CD4-positive, alpha-beta T cell (primary cell): ENCODE measurements at places on chromosomes 1 and 21.

DNA sequence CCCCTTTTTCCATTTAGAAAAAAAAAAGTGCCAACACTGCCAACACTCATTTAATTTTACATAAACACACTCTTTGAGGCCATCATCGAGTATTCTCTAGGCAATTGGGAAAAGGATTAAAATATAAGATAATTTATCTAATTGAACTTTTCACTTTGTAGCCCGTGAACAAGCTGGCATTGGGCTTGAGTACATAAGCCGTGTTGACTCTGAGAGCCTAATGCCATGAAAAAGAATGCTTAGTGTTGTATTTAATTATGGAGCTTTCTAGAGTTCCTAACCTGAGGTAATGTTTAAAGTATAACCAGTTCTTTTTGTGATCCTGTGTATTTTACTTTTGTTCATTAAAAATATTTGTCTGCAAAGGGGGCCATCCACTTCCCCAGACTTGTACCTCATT lies 193.8 kb downstream of the LYPLAL1 start:
- H3K27ac ChIP-seq: no peak overlapping the region
- no peaks in the 10 kb centered on the region for H3K27me3 ChIP-seq
- H3K4me3 ChIP-seq: no peak overlapping the region

GRCh38 chr1:180639871-180640270 lies 8.0 kb downstream of the XPR1 start:
- no peaks in the 10 kb centered on the region for H3K36me3 ChIP-seq
- no peak overlapping the region for H3K27ac ChIP-seq
- no peaks in the 10 kb centered on the region for H3K4me1 ChIP-seq

DNA sequence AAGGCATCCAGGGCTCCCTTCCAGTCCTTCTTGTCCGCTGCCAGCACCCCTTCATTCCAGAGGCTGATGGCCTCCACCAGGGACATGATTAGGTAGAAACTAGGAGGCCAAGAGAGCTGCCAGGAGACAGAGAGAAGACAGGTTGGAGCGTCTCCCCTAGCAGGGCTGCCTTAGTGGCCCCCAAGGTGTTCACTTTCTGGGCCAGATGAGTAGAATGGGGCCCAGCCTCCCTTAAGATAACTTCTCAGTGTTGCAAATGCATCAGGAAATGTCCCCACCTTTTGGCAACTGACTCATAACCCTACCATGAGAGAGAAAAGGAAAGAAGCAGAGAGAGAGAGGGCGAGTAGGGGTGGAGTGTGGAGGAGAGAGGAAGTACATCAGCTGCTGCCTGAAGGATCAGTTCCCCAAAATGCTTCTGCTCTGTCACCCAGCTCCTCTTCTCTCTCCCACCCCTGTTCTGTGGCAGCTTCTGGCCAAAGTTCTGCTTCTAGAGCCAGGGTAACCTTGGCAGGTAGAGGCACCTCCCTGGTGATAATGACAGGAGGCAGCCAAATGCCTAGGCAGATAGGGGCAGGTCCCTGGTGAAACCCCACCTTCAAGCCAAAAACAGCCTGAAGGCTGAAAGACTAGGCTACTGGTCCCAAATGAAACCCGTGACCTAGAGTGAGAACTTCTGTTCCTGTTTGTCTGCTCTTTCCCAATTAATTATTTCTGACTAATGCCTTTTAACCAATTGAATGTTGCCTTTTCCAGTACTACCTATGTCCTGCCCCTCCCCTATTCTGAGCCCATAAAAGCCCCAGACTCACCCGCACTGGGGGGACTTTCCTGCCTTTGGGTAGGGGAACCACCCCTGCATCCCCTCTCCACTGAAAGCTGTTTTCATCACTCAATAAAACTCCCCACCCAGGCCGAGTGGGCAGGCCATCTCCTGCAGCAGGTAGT lies at the start of gene NCF2:
Gene NCF2, minus strand, starts transcription at position 216 of the 948 bp plus-strand sequence. Its CDS starts 130 bp downstream, at position 86.
- H3K36me3 ChIP-seq: no peaks in the 10 kb centered on the region
- peak within 1 kb of the TSS; percentile 28 for H3K4me3 ChIP-seq
- peaks cover 17% of the 10 kb centered on the region for H3K4me1 ChIP-seq
- H3K27me3 ChIP-seq: no peaks in the 10 kb centered on the region
- DNase-seq: peak; percentile 14

DNA sequence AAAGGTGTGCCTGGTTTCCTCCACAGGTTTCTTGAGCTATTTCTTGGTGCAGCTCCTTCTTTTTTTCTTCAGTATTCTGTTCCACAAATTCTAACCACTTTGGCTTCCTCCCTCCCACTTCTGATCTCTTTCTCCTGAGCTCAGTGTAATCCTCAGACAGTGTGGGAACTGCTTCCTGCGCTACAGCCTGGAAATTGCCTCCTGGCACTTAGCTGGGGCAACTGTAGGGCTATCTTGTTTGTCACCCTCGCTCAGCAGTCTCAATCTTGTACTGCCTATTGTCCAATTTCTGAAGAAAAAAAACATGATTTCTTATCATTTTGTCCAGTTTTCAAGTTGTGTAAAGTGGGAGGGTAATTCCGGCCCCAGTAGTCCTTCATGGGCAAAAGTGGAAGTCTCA lies 24.0 kb upstream of the GALNT2 start:
- no peaks in the 10 kb centered on the region for H3K4me1 ChIP-seq
- H3K27me3 ChIP-seq: peaks cover 3% of the 10 kb centered on the region
- no peak for DNase-seq
- no peak overlapping the region for H3K27ac ChIP-seq
- no peaks in the 10 kb centered on the region for H3K36me3 ChIP-seq
- no peak overlapping the region for H3K4me3 ChIP-seq

DNA sequence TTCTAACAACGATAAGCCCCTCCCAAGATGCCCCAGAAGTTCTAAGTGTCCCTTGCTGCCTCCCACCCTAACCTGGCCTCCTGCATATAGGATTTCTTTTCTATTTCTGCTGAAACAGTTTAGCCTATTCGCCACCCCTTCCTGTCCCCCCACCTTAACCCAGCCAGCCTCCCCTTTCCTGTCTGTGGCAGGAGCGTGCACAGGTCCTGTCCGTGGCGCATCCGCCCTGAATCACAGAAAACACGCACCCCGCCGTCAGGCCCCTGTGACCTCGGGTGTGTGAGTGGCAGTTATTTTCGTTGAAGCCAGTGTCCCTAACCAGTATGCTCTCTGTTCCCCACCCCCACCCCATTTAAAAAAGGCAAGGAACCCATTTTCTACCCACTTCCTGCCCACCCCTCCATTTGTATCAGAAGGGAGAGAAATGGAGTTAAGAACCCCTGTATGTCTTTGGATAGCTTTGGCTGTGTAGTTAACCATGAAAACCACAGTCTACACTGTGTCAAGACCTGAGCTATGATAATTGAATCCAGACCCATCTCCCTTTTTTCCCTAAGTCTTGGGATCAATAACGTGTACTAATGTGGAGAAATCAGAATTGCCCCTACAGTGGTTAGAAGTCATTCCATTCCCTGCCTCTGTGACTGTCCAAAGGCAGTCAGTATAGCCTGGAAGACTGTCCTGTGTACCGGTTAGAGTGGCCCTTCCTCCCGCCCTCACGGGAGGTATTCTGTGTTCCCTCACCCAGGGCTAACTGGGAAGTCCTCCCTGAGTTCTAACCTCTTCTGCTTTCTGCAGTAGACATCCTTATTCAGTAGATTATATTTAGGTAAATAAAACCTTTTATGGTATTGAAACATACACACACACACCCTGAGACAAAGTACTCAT lies 1.8 kb downstream of the PLEKHO1 start:
- peak overlapping the region; percentile 82 for H3K27ac ChIP-seq
- H3K27me3 ChIP-seq: no peaks in the 10 kb centered on the region
- H3K4me3 ChIP-seq: peak overlapping the region; percentile 97
- peak; percentile 76 for DNase-seq
- H3K4me1 ChIP-seq: peaks cover 56% of the 10 kb centered on the region
- H3K36me3 ChIP-seq: peaks cover 37% of the 10 kb centered on the region

GRCh38 chr1:1796466-1796865 lies 18.2 kb upstream of the NADK start:
- DNase-seq: peak; percentile 30
- no peak overlapping the region for H3K27ac ChIP-seq
- H3K4me3 ChIP-seq: no peak overlapping the region
- H3K4me1 ChIP-seq: peaks cover 7% of the 10 kb centered on the region
- no peaks in the 10 kb centered on the region for H3K27me3 ChIP-seq

DNA sequence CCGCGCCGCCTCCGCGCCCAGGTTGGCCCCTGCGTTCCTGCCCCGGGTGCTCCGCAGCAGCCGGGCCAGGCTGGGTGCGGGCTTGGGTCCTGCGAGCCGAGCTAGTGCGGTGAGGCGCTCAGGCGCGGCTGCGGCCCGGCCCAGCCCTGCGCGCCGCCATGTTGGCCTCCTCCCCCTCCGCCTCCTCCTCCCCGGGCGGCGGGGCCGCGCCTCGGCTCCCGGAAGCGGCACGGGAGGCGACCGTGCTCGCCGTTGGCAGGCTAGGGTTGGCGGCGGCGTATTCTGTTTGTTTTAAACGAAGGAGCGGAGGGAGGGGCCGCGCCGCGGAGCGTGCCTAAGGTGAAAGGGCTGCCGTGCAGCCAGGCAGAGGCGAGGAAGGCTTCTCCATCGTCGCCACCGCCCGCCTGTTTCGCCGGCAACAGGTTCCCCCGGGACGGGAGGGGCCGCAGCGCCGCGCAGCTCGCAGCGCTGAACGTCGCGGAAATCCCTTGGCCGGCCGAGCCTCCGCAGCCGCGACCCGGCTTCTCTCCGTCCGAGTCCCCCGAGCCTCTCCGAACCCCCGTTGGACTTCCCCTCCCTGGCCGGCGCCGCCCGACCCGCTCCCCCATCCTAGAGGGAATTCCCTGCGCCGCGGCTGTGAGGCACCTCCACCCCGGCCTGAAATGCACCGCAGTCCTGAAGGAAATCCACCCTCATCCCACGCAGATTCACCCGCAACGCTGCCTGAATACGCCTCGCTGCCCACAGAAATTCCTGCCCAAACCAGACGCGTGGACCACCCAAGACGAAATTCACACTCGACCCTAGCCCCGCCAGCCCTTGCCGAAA lies at the start of gene USP24:
Gene USP24, minus strand, starts transcription at position 171 of the 828 bp plus-strand sequence. CDS start 251 bp downstream, outside the sequence.
- peaks cover 38% of the 10 kb centered on the region for H3K4me1 ChIP-seq
- H3K36me3 ChIP-seq: no peaks in the 10 kb centered on the region
- peak; percentile 86 for DNase-seq

GRCh38 chr1:39854738-39855137 lies 28.6 kb downstream of the TRIT1 start:
- H3K27ac ChIP-seq: no peak overlapping the region
- peaks cover 22% of the 10 kb centered on the region for H3K36me3 ChIP-seq
- H3K27me3 ChIP-seq: no peaks in the 10 kb centered on the region
- DNase-seq: no peak
- H3K4me3 ChIP-seq: no peak overlapping the region

DNA sequence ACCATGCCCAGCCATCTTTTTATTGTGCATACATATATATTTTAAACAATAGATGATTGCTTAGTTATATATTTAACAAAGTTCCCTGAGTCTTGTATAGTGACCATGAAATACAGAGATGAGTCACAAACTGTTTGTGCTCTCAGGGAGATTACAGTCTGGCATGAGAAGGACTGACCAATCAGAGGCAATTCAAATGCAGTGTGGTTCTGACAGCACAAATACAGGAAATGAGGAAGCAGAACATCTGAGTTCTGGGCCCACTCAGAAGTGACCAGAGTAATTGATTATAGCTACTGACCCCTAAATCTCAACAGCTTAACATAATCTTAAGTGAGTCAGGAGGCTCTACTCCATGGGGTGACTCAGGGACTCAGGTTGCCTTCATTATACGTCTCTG lies 534.5 kb downstream of the OMA1 start:
- H3K36me3 ChIP-seq: no peaks in the 10 kb centered on the region
- no peak overlapping the region for H3K4me3 ChIP-seq
- no peak for DNase-seq
- no peaks in the 10 kb centered on the region for H3K4me1 ChIP-seq
- no peaks in the 10 kb centered on the region for H3K27me3 ChIP-seq
- no peak overlapping the region for H3K27ac ChIP-seq

DNA sequence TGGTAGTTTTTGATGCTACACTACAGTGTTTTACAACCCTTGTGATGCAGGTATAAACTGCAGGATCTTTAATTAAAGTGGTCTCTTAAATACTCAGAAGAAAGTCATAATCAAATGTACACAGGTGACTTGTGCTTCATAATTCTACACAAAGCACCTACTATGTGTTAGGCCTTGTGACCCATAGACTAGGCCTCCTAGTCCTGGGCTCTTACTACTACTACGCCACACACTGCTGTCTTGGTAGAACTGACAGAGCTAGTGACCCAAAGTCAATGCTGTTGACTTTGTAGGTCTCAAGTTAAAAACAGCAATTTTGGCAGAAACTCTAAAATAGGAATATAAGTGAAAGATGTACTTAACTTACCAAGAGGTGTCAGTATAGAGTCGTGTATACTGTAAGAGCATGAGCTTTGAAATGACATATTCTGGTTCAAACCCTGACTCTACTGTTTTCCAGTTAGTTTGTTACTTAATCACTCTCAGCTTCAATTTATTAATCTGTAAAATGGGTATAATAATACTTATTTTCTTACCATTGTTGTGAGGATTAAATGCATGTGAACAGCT lies 48.6 kb upstream of the LMO4 start:
- H3K27ac ChIP-seq: no peak overlapping the region
- no peaks in the 10 kb centered on the region for H3K36me3 ChIP-seq
- no peaks in the 10 kb centered on the region for H3K4me1 ChIP-seq
- no peak overlapping the region for H3K4me3 ChIP-seq
- DNase-seq: no peak
- no peaks in the 10 kb centered on the region for H3K27me3 ChIP-seq

DNA sequence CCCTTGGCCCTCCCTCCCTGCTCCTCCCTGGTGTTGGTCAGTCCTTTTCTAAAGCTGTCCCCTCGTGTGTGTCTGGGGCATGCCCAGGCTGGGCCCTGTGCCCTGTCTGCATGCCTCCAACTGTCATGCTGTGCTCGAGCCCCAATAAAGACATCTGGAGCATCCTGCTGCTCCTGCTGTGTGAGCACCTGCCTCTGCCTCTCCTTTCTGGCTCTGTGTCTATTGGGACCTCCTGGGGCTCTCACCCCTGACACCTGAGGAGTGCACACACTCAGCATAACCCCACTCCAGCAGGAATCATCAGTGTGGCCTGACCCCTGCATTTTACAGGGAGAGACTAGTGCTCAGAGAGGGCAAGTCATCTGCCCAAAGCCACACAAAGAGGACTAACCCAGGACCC lies 23.7 kb downstream of the KCNC4 start:
- H3K27ac ChIP-seq: no peak overlapping the region
- H3K27me3 ChIP-seq: no peaks in the 10 kb centered on the region
- H3K4me1 ChIP-seq: no peaks in the 10 kb centered on the region
